ENCODE measurements at places on chromosomes 2 and 18. TPM values are rescaled to one million over a fixed set of nuclear protein-coding genes. Genes with fewer than 3 reads are reported as not detected.

DNA sequence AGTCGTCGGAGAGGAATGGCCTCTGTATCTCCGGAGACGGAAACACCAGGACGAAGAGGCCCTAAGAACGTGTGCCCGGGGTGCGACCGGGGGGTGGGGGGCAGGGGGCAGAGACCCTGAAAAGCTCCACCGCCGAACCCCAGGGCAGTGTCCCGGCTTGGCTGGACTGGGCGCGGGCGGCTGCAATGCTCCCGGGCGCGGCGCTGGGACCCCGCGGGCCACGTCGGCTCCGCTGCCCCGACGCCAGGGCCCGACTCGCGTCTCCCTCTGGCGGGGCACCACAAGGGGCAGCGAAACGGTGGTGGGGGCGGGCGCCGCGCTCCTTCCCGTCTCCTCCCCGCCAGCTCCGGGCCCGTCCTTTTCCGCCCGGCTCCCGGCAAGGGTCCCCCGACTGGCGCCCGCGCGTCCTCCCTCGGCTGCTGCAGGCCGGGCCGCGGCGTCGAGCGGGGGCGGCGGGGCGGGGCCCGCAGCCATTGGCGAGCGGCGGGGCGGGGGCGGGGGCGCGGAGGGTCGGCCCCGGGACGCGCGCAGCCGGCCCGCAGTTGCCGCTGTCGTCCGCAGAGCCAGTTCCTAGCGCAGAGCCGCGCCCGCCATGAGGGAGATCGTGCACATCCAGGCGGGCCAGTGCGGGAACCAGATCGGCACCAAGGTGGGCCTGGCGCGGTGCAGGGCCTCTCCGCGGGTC, at the start of gene TUBB6:
TSS of gene TUBB6 (plus strand) at position 541 of the 685 bp plus-strand sequence. CDS start at position 593, 52 bp downstream.
- DNase-seq = peak; percentile 66

EGR4 gene
- total RNA-seq = not detected

TUBA3D gene
- total RNA-seq = not detected

GRCh38 chr2:206379886-206380285, 63.4 kb upstream of the ADAM23 start:
- no peak for DNase-seq

DNA sequence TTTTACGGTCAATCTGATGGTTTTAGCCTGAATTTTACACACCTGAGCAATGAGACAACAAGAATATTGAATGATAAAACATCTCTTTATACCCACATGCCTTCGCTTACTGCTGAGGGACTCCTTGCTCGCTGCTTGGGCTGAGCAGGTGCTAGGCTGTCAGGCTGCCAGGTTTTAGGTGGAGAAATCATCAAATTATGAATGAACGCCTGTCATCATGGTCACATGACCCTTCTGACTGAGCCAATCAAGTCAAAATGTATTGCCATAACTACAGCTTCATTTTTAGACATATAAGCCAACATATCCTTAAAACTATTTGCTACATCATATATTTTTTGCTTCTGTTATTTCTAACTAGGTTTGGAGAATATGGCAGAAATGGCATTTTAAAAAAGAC, 274.0 kb downstream of the LNPK start:
- no peak for DNase-seq

SERPINB3 gene
- not detected for total RNA-seq

GKN2 gene
- total RNA-seq = not detected

KCNS3 gene
- total RNA-seq = not detected

Measured in activated naive CD8-positive, alpha-beta T cell treated with anti-CD3 and anti-CD28 coated beads, Interleukin-2, amount 10 ng/mL, durations not matched to agents 7 days and 5 days (primary cell).